ENCODE measurements at places on chromosomes 2 and 18.

DNA sequence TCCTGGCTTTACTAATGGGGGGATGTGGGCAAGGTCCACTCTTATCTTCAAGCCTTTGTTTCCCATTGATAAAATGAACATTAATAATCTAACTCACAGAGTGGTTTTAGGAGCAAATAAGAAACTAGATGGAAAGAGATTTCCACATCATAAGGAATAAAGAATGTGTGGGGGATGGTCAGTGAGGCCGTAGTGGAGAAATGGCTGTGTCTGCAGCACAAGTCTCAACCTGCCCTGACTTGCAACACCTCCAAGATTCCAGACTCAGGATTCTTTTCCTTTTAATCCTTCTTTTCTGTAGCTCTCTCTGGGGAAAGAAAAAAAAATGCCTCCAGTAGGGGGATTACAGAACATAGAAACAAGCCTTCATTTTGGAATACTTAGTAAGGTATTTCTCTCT, 124.2 kb upstream of the MEX3C start:
- DNase-seq, result peak; percentile 81
- peak overlapping the region; percentile 82 for H3K27ac ChIP-seq
- no peaks in the 10 kb centered on the region for H3K4me1 ChIP-seq
- H3K4me3 ChIP-seq, result no peak overlapping the region
- H3K27me3 ChIP-seq, result no peaks in the 10 kb centered on the region
- H3K36me3 ChIP-seq, result no peaks in the 10 kb centered on the region

GRCh38 chr2:197033222-197033621, 106.7 kb upstream of the PGAP1 start:
- no peak overlapping the region for H3K4me3 ChIP-seq
- no peak overlapping the region for H3K27ac ChIP-seq
- no peak for DNase-seq
- no peaks in the 10 kb centered on the region for H3K27me3 ChIP-seq
- no peaks in the 10 kb centered on the region for H3K4me1 ChIP-seq

GRCh38 chr2:12910431-12910830, 193.7 kb downstream of the TRIB2 start:
- no peaks in the 10 kb centered on the region for H3K36me3 ChIP-seq
- no peaks in the 10 kb centered on the region for H3K27me3 ChIP-seq
- no peaks in the 10 kb centered on the region for H3K4me1 ChIP-seq
- DNase-seq, result no peak
- no peak overlapping the region for H3K27ac ChIP-seq

- H3K4me1 ChIP-seq, result no peaks in the 10 kb centered on the region
- no peak overlapping the region for H3K4me3 ChIP-seq
- DNase-seq, result no peak
- no peaks in the 10 kb centered on the region for H3K36me3 ChIP-seq
Observed at GRCh38 chr2:60064687-60065389, 488.6 kb downstream of the BCL11A start.

DNA sequence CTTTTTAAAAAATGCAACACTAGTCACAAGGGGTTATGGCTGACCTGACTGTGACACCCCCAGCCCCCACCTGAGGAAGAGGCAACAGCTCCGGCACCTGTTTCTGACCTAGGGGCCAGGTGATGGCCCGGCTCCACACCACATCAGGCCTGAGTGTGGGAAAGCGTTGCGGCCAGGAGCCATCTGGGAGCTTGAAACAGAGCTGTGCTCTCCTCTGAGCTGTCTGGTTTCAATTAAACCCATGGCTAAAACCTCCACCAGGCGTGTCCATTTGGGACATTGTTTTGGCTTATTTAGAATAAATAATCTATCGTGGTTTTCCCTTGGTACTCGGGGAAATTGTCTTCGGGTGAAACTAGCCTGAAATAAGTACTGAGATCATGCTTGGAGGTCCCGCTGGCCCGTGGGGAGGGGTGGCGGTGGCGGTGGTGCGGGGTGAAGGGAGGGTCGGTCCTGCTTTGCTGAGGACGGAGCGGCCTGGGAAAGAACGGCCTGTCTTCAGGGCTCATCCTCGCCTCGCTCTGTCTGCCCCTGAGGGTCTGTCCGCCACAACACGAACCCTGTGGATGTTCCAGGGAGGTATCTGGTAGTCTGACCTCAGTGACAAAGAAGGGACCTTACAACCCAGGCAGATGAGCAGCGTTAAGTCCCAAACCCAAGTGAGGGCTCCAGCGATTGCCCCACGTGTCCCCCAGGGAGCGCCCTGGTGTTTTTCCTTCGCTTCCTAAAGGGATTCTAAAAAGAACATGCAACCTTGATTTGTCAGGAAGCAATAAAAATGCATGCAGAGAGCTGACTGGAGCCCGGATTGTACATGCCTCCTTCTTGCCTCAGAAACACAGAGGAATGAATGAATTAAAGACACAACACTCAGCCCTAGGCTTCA, 58.7 kb downstream of the IL1RL2 start:
- H3K36me3 ChIP-seq, result no peaks in the 10 kb centered on the region
- no peak overlapping the region for H3K27ac ChIP-seq
- no peaks in the 10 kb centered on the region for H3K4me1 ChIP-seq
- no peak overlapping the region for H3K4me3 ChIP-seq
